Transverse colon (tissue), 4 donors: ENCODE measurements at places on chromosomes 5 and 9.

GRCh38 chr5:129426071-129426470 lies 34.0 kb upstream of the ADAMTS19 start:
- no peak for DNase-seq

DNA sequence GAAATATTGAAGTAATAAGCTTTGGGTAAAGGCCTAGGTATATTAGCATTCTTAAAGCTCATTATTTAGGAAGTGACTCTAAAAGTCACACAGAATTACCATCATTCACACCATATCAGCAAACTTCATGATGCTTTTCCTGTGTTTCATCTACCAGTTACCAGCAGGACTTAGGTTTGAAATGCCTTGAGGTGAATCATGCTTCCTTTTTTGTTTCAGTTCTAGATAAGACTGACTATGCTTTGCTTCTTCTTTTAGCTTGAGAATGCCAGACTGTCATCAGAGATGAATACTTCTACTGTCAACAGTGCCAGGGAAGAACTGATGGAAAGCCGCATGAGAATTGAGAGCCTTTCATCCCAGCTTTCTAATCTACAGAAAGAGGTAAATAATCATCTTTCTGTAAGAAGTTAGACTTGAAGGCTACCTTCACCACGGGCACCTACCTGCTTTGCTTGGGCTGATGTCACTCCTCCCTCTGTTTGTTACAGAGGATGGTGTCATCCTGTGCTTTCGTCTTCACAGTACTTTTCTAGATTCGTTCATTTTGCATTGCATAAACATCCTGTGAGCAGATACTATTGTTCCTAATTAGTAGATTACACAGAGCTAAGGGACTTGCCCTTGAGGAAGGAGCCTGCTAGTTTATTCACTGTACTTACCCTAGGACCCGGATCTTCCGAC lies 34.7 kb downstream of the LMNB1 start:
- DNase-seq = no peak

GRCh38 chr5:21826884-21827283 lies 1026.3 kb downstream of the CDH12 start:
- DNase-seq = no peak

DNA sequence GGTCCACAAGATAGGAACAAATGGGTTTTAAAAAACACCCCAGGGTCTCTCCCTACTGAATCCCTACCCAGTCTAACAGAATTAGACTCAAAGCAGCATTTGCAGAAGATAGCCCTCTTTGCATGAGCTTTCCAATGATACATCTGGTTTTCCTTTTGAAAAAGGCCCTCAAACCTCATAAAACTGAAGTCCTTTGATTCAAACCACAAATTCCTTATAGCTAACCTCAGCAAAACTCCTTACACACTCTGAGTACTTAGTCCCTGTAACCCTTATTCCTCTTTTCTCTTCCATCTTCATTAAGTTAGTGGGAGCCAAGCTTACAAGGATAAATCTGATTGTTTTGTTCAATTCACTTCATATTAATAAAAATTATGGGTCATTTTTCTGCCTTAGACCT lies 90.5 kb upstream of the TNC start:
- DNase-seq = no peak

GRCh38 chr9:72680593-72681282 lies 159.3 kb downstream of the TMC1 start:
- no peak for DNase-seq

DNA sequence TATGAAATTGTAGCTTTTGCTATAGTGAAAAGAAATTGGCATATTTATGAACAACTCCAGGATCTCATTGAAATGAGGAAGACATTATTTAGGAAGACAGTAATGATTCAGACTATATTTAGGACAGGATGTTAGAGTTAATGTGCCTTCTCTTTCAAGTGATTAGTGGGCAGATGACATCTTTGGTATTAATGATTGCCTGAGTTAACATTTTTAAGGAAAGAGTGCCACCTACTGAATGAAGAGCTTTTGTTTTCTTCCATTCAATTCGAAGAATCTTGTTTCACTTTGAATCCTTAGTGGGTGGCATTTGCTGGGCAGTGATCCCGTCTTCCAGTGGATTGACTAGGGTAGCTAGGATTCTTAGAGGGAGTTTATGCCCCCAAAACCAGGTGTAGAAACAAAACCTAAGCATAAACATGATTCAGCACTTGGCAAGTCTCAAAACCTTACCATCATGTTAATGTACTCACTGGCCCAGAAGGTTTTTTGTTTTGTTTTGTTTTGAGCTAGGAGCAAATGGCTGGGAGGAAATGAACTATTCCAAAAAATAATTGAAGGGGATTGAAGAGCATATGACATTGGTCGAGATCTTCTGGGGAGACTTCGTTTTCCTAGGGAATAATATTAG lies 23.2 kb downstream of the MAP3K1 start:
- no peak for DNase-seq

- no peak for DNase-seq
Observed at GRCh38 chr5:158115468-158115867, 256.5 kb upstream of the CLINT1 start.

- no peak for DNase-seq
Observed at GRCh38 chr5:139243425-139243970, 45.3 kb upstream of the SIL1 start.

DNA sequence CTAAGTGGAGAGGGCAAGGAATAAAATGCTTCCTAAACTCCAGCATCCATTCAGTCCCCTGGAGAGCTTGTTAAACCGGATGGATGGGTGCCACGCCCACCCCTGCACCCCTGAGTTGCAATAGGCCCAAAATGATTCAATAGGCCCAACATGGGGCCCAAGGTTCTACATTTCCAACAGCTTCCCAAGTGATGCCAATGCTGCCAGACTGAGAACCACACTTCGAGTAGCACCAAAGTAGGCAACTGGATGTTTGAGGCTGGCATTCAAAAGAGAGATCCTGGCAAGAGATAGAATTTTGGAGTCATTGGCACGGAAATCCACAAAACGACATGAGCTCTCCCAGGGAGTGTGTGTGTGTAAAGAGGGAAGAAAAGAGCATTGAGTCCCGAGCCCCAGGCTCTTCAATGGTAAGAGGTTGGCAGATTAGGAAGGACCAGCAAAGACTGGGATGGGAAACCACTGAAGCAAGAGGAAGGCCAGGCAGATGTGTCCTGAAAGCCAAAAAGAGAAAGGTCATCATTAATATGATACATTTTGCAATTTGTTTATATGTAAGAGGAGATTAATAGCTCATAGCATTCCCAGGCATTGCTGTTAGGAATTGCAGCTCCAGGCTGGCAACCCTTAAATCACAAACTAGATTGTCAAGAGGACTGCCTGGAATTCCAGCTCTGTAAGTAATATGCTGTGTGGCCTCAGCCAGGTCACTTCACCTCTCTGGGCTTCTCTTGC lies 130.6 kb downstream of the KCNIP1 start:
- DNase-seq = no peak

DNA sequence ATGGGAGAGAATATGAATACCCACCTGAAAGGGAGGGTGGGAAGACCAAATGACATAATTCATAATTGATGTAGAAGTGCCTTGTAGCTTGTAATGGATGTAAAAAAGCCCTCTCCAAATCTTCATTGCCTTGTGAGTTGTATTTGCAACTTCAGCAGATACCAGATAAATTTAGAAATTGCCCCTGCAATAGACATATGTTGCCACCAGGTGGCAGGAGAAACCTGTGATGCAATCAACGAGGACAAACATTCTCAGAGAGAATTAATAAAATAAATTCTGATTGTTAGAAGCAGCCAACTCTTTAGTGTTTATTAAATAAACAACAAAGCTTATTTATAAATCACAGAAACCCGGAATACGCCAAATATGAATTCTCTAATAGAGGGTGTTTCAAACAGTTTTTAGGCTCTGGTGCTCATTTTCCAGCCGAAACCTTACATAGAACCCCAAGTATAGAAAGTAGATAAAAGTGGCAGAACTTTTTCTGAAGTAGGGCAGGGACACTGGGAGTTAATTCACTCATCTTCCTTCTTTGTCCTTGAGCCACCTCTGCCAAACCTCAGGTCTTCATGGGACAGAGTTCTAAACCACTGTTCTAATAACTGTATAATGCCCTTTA lies 147.8 kb downstream of the TMEM38B start:
- peak; percentile 13 for DNase-seq
